ENCODE measurements at places on chromosomes 12 and 14. TPM values are rescaled to one million over a fixed set of nuclear protein-coding genes. Genes with fewer than 3 reads are reported as not detected.

Gene UBR7
- total RNA-seq = 10.9 TPM

GRCh38 chr12:91326058-91327027 lies 143.7 kb upstream of the DCN start:
- peak; percentile 9 for DNase-seq

GRCh38 chr14:60085693-60086092 lies 6.0 kb upstream of the PCNX4 start:
- DNase-seq = no peak

DNA sequence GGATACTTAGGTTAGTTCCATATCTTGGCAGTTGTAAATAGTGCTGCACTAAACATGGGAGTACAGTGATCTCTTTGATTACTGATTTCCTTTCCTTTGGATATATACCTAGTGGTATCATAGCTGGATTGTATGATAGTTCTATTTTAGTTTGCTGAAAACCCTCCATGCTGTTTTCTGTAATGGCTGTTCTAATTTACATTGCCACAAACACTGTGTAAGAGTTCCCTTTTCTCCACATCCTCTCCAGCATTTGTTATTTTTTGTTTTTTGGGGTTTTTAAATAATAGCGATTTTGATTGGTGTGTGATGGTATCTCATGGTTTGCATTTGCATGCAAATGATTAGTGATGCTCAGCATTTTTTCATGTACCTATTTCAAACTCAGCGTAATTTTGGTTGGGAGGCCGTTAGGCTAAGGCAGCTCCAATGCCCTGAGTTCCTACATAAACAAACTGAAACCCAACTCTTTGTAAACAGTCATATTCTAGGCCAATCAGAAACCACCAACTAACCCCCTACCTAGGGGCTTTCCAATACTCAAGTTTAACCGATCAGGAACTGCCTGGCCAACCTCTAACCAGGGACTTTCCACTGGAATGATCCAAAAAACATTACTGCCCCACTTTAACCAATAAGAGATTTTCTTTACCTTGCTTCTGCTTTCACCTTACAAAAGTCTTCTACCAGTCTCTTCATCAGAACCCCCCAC lies 171.6 kb downstream of the FBXL14 start:
- DNase-seq = no peak

- DNase-seq = no peak
Observed at GRCh38 chr14:61360796-61361525, 39.6 kb downstream of the PRKCH start.

Gene CLIP1
- 39.3 TPM for total RNA-seq

DNA sequence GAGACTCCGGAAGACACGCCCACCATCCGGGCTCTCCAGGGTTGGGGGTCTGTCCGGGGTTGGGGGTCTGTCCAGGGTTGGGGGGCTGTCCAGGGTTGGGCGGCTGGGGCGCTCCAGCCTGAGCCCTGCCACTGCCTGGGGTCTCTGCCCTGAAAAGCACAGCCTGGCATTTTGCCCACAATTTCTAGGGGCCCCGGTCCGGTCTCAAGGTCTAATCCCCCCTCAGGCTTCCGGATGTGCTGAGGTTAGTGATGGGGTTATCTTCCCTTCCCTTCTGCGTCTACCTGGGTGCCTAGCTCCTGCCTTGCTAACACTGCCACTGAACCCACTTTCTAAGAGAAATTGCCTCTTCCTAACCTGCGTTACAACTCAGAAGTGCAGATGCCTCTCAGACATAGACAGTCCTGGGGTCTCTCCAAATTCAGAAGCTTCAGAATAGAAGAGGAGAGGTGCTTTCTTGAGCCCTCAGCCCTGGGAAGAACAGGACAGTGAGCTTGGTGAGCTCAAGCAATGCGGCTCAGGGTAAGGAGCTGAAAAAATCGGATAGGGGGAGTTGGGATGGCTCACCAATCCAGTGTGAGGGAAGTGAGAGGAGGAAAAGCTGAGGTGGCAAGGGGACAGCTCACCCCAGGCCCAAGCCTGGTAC lies 5.7 kb downstream of the LHX5 start:
- no peak for DNase-seq

DNA sequence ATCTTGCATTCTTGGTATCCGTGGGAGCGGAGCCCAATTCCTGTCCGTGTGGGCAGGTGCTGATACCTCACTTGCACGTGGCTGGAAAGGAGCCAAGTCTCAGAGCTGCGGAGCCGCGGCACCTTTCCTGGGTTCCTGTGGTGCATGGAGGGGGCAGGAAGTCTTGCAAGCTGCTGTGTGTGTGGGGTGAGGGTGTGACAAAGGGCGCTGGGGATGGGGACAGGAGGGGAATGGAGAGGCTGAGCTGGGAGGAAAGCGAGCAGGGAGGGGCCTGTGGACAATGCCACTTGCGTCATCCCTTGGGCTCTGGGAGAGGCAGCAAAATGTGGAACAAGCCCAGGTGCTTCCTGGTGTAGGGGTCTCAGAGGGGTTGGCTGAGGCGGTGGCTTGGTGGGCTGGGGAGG lies 86.7 kb downstream of the CALM1 start:
- peak; percentile 48 for DNase-seq

GRCh38 chr12:124921200-124922031 lies 7.0 kb upstream of the UBC start:
- DNase-seq = peak; percentile 74

GRCh38 chr14:61614693-61615092 lies 80.6 kb upstream of the HIF1A start:
- DNase-seq = no peak

GRCh38 chr14:105117710-105118385 lies 50.7 kb downstream of the JAG2 start:
- no peak for DNase-seq

DNA sequence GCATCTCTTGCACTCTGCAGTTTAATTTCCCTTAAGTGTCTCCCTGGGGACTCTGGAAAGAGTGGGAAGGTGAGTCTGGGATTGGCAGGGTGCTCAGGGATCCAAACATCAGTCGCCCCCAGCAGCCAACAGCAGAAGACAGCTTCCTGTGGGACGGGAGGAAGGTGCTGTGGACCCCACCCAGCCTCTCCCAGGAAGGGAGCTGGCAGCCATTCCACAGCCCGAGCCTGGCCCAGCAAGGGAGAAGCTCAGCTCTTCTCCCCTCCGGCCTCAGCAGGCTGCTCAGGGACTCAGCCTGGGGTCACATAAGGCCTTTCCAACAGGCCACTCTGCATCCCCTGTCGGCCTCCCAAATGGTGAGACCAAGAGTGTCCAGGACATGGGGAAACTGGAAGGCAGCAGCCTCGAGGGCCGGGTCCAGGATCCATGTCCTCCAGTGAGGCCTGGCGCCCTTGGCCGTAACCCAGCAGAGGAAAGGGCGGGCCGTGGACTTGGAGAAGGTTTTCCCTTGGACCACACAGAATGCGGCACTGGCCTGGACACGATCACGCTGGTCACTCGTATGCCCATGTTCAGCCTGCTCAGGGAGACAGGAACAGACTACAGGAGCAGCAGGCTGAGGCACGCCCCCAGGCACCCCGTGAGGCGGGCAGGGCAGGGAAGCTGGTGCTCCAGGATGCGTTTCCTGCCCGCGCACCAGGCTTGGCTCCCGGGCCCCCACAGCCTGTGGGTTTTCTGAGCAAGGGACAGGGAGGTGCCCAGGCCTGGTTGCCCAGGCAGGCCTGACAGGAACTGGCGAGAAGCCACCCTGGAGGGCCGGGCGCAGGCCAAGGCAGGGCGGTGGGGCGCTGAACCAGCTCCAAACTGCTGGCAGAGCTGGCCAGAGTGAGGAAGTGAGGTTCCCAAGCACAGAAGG lies 3.5 kb downstream of the XRCC3 start:
- no peak for DNase-seq

Gene SSPN
- total RNA-seq = 3.9 TPM

DNA sequence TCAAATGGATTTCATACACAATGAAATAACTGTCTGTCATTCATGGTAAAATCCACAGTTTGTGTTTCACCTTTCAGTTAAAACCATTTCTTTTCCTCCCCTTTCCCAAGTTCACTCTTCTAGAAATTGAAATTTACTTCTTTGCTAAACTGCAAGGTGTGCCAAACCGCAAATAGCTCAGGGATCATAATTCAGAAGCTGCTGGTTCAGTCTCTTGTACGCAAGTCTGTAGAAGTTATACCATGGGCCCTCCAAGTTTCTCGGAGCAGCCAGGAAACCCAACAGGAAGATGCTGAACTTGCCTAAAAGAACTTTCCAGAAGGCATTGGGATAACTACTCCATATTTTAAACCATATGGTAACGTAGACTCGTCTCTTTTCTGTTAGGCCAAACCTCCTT lies 268.9 kb downstream of the FLRT2 start:
- DNase-seq = no peak

GRCh38 chr12:94754653-94755052 lies 104.3 kb upstream of the TMCC3 start:
- no peak for DNase-seq

DNA sequence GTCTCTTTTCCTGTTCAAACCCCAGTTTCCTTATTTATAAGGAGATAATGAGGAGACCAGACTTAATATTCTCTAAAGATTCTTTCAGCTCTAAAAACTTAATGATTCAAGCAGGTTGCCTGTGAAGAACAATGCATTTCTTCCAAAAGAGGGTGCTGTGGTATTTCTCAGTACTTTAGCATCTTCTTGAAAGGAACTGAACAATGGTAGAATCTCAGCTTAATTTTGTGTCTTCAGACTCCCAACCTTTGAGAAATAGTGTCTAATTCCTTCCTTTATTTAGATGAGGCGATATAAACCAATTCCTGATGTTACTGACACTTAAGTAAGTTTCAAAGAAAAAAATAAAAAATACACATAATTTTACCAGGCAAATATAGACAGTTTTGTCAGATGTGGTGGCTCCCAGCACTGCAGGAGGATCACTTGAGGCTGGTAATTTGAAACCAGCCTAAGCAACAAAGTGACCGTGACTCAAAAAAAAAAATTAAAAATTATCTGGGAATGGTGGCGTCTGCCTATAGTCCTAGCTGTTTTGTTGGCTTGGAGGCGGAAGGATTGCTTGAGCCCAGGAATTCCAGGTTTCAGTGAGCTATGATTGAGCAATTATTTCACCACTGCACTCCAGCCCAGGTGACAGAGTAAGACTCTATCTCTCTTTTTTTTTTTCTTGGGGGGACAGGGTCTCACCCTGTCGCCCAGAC lies 76.9 kb upstream of the PSMA6 start:
- no peak for DNase-seq

Gene PAX9
- 0.22 TPM for total RNA-seq

Gene CNTN1
- 2.7 TPM for total RNA-seq

Gene CCDC38
- total RNA-seq = not detected

DNA sequence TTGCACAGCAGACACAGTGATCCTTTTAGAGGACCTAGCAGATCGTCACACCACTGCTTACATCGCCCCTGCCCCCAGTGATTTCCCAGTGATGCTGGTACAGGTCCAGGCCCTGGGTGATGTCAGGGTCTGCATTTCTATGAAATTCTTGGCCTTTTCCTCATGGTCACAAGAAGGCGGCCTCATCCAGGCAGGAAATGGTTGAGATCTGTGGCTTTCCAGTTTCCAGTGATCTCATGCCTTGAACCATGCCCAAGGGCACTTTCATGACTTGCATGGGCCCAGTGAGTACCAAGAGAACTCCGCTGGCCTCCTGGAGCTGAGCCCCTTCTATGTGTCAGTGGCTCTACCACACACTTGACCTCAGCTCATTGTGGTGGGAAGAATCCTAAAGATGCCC lies 41.9 kb upstream of the BDKRB2 start:
- no peak for DNase-seq

GRCh38 chr12:56146492-56147460 lies 5.6 kb upstream of the MYL6B start:
- DNase-seq = no peak

DNA sequence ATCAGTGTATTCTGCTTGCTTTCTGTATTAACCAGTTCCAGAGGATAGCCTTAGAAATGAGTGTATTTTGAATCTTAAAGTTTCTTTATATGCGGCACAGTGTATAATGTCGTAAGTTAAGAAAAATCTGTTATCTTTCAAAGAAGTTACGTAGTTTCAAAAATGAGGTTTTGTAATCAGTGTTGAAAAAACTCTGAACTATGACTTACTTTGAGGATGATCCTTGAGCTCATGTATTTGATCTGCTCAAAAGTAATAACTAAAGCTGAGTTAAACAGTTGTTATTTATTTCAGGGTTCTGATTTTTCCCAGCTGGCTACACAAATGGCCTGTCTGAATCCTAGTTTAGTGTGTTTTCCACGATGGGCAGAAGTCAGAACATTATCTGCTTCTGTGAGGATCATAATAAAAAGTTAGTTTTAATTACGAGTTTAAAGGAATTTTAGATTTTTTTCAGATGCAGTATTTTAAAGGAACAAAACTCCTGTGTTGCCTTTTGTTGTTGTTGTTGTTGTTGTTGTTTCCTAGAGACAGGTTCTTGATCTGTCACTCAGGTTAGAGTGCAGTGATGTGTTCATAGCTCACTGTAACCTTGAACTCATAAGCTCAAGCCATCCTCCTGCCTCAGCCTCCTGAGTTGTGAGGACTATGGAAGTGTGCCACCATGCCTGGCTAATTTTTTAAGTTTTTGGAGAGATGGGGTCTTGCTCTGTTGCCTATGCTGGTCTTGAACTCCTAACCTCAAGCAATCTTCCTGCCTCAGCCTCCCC lies 52.9 kb downstream of the GPATCH2L start:
- no peak for DNase-seq

- no peak for DNase-seq
Observed at GRCh38 chr14:35526962-35527361, 7.0 kb upstream of the INSM2 start.

DNA sequence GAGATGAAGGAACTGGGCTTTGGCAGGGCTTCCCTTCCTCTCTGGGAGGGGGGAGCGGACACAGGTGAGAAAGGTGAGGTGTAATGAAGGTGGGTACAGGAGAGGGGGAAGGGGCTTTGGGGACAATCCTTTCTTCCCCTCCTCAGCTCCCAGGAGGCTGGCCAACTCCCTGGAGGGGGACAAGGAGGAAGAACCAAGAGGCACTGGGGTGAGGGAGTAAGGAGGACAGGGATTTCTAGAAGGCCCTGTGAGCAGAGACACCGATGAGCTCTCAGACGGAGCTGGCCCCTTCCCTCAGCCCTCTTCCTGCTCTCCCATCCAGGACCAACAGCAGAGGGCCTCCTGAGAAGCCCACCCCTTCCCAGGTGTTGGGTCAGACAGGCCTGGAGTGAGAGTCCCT lies 53.4 kb downstream of the PLEKHG3 start:
- peak; percentile 43 for DNase-seq

Gene EPYC
- not detected for total RNA-seq

DNA sequence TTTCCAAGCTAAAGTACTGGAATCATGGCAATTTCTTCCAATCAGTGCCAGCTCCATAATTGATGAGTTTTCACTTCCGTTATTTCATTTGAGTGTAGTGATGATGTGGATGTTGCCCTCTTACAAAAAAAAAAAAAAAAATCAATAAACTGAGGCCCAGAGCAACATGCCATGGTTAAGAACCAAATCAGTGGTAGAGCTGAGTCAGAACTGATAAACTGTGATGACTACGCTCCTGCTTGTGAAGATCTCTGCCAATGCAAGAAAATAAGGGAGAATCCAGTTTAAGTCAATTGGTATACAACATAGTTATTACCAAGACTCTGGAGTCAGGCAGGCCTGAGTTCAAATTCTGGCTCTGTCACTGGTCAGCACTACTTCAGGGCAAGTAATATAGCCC lies 102.7 kb downstream of the GPR135 start:
- DNase-seq = no peak

- DNase-seq = no peak
Observed at GRCh38 chr14:75232597-75232996, 46.0 kb upstream of the FOS start.

Gene KDM5A
- total RNA-seq = 25.6 TPM

All from pancreas (tissue), 10 donors.